ENCODE measurements at places on chromosomes 1 and 21. TPM values are rescaled to one million over a fixed set of nuclear protein-coding genes. Genes with fewer than 3 reads are reported as not detected.

TNFRSF1B gene
- total RNA-seq = 0.22 TPM

TFB2M gene
- total RNA-seq = 16.4 TPM

LRRC53 gene
- total RNA-seq = not detected

- H3K36me3 ChIP-seq = no peaks in the 10 kb centered on the region
- no peaks in the 10 kb centered on the region for H3K4me1 ChIP-seq
- no peak overlapping the region for H3K4me3 ChIP-seq
- DNase-seq = no peak
- H3K27me3 ChIP-seq = no peaks in the 10 kb centered on the region
These were observed 162.4 kb upstream of the POU3F1 start for GRCh38 chr1:38208716-38209632.

GRCh38 chr1:6183520-6183989, 3.4 kb upstream of the CHD5 start:
- H3K4me3 ChIP-seq = no peak overlapping the region
- DNase-seq = no peak
- peaks cover 21% of the 10 kb centered on the region for H3K4me1 ChIP-seq
- H3K36me3 ChIP-seq = no peaks in the 10 kb centered on the region
- H3K27me3 ChIP-seq = peaks cover 48% of the 10 kb centered on the region
- H3K27ac ChIP-seq = no peak overlapping the region

DNA sequence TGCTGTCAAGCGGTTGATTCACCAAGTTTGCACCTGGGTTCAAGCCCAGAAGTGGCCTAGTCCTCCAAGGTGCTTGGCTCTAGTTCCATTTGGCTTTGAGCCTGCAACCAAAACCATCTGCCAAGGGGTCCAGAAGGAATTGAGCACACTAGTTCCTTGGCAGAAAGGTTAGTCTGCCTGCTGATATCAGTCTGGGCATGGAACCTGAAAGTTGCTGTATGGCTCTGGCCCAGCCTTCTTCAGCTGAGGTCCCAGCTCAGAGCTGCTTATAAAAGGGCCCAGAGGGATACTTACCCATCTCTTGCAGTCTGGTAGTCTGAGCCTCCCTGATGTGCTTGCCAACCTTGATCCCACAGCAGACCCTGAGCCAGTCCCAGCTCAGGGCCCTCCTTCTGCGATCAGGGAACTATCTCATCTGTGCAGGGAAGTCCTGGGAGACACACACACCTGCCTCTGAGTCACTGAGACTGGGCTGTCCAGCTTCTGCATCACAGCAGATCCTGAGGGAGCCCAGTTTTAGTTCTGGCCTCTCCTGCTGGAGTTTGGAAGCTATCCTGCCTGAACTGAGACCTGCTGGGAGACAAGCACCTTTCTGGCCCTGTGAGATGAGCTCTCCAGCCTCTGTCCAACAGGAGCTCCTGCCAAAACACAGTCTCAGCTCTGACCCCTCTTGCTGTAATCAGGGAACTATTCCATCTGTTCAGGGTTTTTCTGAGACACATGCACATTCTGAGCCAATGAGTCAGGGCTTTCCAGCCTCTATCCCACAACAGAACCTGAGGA, 75.8 kb downstream of the CTH start:
- H3K4me3 ChIP-seq = no peak overlapping the region
- H3K27ac ChIP-seq = no peak overlapping the region
- no peaks in the 10 kb centered on the region for H3K36me3 ChIP-seq
- no peaks in the 10 kb centered on the region for H3K27me3 ChIP-seq
- DNase-seq = no peak

DNA sequence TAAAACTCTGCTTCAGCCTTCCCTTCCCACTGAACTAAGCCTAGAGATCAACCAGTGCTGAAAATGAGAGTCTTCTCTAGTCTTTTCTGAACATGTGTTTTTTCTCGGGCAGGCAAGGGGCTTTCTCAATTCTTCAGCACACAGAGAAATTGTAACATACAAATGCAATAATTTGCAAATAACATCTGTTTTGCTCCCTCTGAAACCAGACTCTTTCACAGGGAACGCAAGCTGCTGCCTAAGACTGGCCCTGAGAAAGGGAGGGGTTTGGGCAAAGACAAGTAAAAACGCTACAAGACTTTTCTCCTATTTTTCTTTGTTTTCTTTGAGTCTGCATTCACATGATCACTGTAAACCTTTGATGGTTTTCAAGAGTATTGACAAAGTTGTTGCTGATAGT, 39.6 kb upstream of the VN1R5 start:
- no peak overlapping the region for H3K4me3 ChIP-seq
- no peaks in the 10 kb centered on the region for H3K4me1 ChIP-seq
- DNase-seq = no peak
- no peaks in the 10 kb centered on the region for H3K27me3 ChIP-seq

DNA sequence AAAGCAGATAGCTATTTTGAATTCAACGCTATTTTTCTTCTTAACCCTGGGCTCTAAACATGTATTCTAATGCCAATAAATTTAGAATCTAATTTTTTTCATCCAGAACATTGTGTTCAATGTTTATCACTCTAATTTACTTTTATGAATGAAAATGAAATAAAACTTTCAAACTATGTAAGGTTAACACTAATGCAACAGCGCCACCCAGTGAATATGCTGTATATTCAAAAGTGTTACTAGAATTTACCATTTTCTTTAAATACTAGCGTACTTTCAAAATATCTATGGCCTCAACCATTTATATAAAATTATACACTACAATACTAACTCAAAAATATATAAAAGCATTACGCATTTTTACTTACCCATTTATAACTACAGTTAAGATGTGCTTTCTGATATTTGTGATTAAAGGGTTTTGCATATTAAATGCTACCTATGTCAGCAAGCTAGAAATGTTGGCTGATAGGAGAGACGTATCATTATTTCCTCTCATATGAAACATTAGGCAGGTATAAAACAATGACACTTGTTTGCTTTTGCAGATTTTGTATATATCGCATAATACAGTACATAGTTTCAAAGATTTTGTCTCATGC, 5.9 kb upstream of the NUF2 start:
- peak; percentile 67 for DNase-seq
- H3K4me1 ChIP-seq = peaks cover 5% of the 10 kb centered on the region
- H3K27ac ChIP-seq = no peak overlapping the region

Measured in neural progenitor cell (in vitro differentiated cells).